Activated CD4-positive, alpha-beta T cell treated with anti-CD3 and anti-CD28 coated beads, Interleukin-2, amount 10 ng/mL, durations not matched to agents 7 days and 5 days (primary cell): ENCODE measurements at places on chromosomes 11 and 22.

- H3K27me3 ChIP-seq = peaks cover 39% of the 10 kb centered on the region
- H3K4me3 ChIP-seq = no peak overlapping the region
- no peak for DNase-seq
- peaks cover 2% of the 10 kb centered on the region for H3K36me3 ChIP-seq
These were observed 3.0 kb upstream of the PACSIN3 start for GRCh38 chr11:47189100-47189834.

DNA sequence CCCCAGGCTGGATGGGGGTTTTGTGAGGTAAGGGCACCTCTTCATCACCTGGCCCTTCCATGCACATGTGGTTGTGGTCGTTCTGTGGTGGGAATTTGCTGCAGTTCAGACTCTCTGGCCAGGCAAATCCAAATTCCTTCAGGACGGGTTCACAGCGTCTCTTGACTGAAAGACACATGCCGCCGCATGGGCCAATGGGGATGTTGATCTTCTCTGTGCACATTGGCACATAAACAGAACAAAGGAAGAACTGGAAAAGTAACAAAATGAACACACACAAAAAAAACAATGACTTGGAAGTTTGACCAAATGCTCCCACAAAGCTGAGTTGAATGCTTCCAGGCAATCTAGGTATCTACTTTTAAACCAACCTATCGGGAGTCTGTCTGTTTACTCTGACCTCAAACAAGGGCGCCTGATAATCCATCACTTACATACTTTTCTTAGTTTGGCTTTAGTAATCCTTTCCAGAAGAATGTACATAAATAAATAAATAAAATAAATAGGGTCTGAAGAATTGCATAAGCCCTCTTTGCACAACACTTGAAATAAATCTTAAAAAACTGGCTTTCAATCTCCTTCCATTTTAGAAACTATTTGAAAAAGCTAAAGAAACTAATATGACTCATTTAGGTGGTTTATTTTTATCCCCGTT is 2.8 kb downstream of the FZD4 start:
- no peak overlapping the region for H3K27ac ChIP-seq
- no peak for DNase-seq
- peaks cover 13% of the 10 kb centered on the region for H3K4me1 ChIP-seq
- no peaks in the 10 kb centered on the region for H3K36me3 ChIP-seq
- H3K27me3 ChIP-seq = peaks cover 55% of the 10 kb centered on the region

- no peak overlapping the region for H3K27ac ChIP-seq
- no peak for DNase-seq
- no peaks in the 10 kb centered on the region for H3K36me3 ChIP-seq
- no peak overlapping the region for H3K4me3 ChIP-seq
These were observed 67.5 kb upstream of the CCDC179 start for GRCh38 chr11:22927793-22928192.

GRCh38 chr11:46134540-46134939 is 13.3 kb upstream of the PHF21A start:
- no peak overlapping the region for H3K27ac ChIP-seq
- DNase-seq = no peak
- H3K4me3 ChIP-seq = no peak overlapping the region
- H3K4me1 ChIP-seq = no peaks in the 10 kb centered on the region

DNA sequence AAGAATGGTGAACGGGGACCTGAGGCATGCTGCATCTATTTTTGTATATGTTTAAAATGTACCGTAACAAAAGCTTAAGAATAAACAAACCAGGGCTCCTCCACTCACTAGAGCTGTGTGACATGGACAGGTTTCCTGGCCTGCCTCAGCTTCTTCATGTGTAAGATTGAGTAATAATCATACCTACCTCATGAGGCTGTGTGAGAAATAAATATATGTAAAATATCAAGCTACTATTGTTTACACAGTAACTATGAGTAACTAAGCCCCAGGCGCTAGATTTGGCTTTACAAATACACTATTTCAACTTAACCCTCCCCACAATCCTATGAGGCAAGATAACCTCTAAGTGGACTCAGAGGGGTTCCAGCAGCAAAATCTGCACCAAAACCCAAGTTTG is 66.4 kb downstream of the SMCO4 start:
- no peaks in the 10 kb centered on the region for H3K4me1 ChIP-seq
- no peak overlapping the region for H3K27ac ChIP-seq
- H3K4me3 ChIP-seq = no peak overlapping the region
- DNase-seq = no peak
- no peaks in the 10 kb centered on the region for H3K27me3 ChIP-seq

DNA sequence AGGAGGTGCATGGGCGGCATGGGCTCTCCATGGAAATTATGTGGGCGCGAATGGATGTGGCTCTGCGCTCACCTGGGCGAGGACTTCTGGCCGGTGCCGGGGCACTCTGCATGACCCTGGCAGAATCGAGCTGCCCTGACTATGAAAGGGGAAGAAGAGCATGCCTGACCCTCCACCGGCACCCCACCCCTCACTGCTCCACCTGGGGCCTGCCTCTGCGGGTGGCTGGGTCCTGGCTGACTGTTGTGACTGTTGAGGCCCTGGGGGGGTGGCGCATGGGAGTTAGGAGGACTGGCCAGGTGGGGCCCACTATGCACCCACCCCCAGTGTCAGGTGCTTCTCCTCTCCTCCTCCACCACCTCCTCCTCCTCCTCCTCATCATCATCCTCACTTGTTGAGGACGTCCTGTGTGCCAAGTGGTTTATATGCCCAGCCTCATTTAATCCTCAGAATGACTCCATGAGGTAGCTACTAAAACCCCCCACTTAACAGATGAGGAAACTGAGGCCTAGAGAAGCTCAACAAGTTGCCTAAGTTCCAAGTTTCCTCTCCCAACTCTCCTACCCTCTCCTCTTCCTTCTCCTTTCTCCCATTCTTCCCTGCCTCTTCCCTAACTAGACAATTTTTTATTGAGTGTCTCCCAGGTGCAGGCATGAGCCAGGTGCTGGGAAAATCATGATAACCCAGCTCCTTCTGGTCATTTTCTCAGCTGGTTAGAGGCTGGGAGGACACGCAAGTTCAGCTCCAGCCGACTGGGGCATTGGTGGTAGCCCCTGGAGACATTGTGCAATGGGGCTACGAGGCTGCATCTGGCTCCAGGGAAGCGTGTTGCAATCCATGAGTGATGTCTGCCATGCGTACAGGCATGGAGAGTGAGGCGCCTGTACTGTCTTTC is 2.3 kb downstream of the MYEOV start:
- H3K27ac ChIP-seq = peak overlapping the region; percentile 88
- peak overlapping the region; percentile 45 for H3K4me3 ChIP-seq
- DNase-seq = no peak
- peaks cover 55% of the 10 kb centered on the region for H3K4me1 ChIP-seq
- peaks cover 3% of the 10 kb centered on the region for H3K36me3 ChIP-seq

DNA sequence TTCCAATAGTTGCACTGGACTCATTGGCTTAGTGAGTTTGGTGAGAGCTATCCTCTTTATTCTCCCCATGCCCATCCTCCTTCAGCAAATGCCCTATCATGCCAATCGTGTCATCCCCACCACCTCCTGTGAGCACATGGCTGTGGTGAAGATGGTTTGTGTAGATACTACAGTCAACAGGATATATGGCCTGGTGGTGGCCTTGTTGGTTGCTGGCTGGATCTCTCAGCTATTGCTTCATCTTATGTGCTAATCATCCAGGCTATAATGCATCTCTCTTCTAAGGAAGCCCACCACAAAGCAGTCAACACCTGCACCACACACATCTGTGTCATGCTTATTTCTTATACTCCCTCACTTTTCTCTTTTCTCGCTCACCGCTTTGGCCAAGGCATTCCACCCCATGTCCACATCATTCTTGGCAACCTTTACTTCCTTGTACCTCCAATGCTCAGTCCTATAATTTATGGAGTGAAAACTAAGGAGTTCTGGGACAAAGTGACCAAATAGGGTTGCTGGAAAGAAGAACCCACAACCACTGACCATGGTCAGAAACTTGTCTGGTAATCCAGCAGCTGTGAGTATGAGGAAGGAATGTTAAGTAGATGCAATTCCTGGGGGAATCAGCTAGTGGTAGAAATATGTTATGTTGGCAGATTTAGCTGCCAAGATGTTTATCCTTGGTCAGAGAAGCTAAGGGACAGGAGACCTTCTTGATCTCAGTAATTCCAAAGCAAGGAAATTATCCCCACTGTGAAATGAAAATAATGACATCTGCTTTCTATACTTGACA is 16.3 kb upstream of the OR56B1 start:
- H3K36me3 ChIP-seq = peaks cover 13% of the 10 kb centered on the region
- DNase-seq = no peak
- no peak overlapping the region for H3K27ac ChIP-seq
- H3K4me1 ChIP-seq = peaks cover 4% of the 10 kb centered on the region

DNA sequence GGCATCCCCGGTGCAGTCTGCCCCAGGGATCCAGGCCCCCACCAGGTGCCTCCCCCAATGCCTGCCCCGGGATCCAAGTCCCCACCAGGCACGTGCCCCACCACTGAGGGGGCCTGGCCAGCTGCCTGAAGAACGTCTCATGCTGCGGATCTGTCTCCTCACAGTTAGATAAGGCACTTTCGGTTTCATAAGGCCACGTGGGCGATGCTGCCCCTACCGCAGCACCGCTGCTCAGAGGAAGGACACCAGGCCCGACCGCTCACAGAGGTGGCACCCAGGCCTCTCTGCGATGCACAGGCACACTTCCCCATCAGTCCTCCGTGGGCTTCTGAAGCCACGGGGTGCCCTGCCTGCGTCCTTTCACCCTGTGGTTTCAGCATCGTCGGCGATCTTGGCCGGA is 68.1 kb upstream of the BID start:
- peak; percentile 32 for DNase-seq
- peak overlapping the region; percentile 31 for H3K27ac ChIP-seq
- peaks cover 7% of the 10 kb centered on the region for H3K4me1 ChIP-seq

- DNase-seq = no peak
- no peaks in the 10 kb centered on the region for H3K4me1 ChIP-seq
These were observed 1507.5 kb downstream of the BRD1 start for GRCh38 chr22:48320048-48320682.

- no peaks in the 10 kb centered on the region for H3K27me3 ChIP-seq
- H3K36me3 ChIP-seq = no peaks in the 10 kb centered on the region
- DNase-seq = no peak
- peaks cover 27% of the 10 kb centered on the region for H3K4me1 ChIP-seq
- H3K27ac ChIP-seq = no peak overlapping the region
- no peak overlapping the region for H3K4me3 ChIP-seq
These were observed 178.2 kb upstream of the TMEM45B start for GRCh38 chr11:129637473-129637872.

GRCh38 chr22:47795477-47796127 is 1033.2 kb downstream of the TBC1D22A start:
- H3K36me3 ChIP-seq = no peaks in the 10 kb centered on the region
- no peaks in the 10 kb centered on the region for H3K4me1 ChIP-seq
- no peak for DNase-seq
- no peak overlapping the region for H3K27ac ChIP-seq
- peaks cover 5% of the 10 kb centered on the region for H3K27me3 ChIP-seq

GRCh38 chr22:25007444-25008106 is 55.1 kb downstream of the KIAA1671 start:
- no peak for DNase-seq
- H3K36me3 ChIP-seq = peaks cover 5% of the 10 kb centered on the region
- peaks cover 10% of the 10 kb centered on the region for H3K4me1 ChIP-seq
- H3K4me3 ChIP-seq = no peak overlapping the region
